ENCODE measurements at places on chromosomes 3 and 15.

GRCh38 chr15:52790169-52790708, at the start of gene ONECUT1:
TSS of gene ONECUT1 (minus strand) at chr15:52790336. CDS start at chr15:52789884, 452 bp downstream.
- DNase-seq = peak; percentile 70

GRCh38 chr15:100346866-100347512, 5.2 kb upstream of the ADAMTS17 start:
- DNase-seq = no peak

- DNase-seq = no peak
These were observed 23.5 kb upstream of the ATP2C1 start for GRCh38 chr3:130870423-130870822.

DNA sequence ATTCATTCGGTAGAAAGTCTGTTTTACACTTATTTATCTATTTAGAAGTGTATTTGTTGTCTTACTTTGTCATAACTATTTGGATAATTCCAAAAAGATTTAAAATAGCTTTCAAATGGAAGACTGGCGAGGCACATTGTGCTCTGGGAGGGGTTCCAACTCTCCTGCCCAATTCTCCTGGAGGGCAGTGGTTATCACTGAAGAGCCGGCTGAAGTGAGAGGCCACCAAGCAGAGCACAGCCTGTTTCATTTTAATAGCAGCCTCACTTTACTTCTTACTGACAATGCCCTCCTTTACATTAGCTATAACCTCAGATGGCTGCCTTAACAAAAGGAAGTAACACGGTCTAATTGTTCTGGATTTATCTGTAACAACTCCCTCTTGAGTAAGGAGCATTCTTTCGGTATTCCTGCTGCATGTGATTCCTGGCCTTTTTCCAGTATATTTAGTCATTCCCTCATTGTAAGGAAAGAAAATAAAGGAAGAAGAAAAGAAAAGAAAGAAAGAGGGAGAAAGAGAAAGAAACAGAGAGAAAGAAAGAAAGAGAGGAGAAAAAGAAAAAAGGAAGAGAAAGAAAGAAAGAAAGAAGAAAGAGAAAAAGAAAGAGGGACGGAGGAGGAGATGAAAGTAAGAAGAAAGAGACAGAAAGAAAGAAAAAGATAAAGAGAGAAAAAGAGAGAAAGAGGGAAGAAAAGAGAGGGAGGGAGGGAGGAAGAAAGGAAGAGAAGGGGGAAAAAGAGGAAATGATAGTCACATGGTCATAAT, 339.8 kb upstream of the WNT5A start:
- DNase-seq = no peak

DNA sequence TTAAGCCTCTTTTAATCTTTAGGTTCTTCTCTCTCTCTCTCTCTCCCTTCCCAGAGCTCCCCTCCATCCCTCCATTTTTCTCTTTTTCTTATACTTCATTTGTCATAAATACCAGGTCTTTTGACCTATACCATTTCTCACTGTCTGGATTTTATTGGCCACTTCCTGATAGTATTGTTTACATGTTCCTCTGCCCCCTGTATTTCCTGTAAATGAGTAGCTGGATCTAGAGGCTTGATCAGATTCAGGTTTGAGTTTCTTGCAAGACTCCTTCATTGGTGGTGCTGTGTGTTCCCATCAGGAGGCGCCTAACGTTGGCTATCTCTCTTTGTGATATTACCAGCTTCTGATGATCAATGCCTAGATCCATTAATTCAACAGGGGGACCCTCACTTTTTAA, 42.2 kb downstream of the DAPK2 start:
- no peak for DNase-seq

- no peak for DNase-seq
These were observed 950.2 kb upstream of the CADM2 start for GRCh38 chr3:84008623-84009022.

DNA sequence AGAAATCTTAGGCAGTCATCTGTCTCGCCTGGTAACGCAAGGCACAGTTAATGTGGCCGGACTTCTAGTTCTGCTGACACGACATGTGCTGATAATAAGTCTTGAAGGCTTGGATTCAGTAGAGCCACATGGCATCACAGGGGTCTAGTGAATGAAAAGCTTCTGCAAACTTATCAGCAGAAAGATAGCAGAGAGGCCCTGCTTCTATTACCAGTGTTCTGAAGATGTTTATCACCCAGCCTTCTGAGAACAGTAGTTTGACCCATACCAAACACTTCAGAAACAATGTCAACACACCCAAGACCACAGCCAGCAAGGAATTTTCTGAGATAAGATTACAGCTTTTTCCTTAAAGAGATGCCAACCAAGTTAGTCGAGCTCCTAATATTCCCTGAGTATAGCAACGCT, 102.7 kb upstream of the UMPS start:
- DNase-seq = no peak

- no peak for DNase-seq
These were observed 7.6 kb upstream of the TCF12 start for GRCh38 chr15:56910801-56911200.

DNA sequence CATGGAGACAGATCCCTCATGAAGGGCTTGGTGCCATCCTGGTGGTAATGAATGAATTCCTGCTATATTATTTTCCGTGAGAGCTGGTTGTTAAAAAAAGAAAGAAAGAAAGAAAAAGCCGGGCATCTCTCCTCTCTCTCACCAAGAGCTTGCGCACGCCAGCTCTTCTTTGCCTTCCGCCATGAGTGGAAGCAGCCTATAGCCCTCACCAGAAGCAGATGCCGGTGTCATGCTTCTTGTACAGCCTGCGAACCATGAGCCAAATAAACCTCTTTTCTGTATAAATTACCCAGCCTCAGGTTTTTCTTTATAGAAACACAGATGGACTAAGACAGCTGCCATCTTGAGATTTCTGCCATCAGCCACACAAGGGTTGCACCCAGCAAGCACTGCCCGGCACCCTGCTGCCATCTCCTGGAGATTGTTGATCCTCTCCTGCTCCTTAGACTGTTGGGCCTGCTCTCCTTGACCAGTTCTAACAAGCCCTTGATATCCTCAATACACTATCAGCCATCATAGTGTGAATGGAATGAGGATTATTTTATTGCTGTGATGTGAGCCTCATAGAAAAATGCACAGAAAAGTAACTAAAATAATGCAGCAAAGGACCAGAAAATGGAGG, 3.5 kb upstream of the AHSG start:
- DNase-seq = peak; percentile 11

- no peak for DNase-seq
These were observed 20.8 kb downstream of the UBE2E1 start for GRCh38 chr3:23826382-23827064.

- DNase-seq = no peak
These were observed 1.3 kb upstream of the TRIM59 start for GRCh38 chr3:160450846-160451245.

DNA sequence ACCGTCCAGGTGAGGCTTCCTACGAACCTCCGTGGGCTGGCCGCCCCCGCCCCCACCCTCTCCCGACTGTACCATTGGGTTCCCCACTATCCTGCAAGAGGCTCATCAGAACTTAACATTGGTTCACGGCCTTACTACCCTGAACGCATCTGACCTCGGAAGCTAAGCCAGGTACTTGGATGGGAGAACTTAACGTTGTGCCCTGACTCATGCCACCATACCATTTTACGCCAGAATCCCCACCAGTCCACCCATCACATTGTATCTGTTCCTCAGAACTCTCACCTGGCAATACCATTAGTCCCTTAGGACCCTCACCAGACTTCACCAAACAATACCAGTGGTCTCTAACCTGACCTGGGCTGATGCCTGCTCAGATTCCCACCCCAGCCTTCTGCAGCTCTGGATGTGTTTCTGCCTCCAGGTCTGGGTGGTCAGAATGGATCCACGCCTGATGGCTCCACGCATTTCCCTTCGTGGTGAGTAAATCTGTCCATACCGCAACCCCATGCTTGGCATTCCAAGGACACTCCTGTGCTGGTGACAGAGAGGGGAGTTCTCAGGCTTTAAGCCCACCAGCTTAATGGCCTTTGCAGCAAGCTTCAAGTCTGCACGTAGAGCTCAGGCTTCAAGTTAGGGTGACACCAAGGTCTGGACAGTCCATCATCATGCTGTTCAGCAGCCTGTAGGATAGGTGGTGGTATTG, 562 bp downstream of the TCTA start:
- DNase-seq = no peak

GRCh38 chr3:17551333-17551732, 191.1 kb downstream of the TBC1D5 start:
- DNase-seq = no peak

DNA sequence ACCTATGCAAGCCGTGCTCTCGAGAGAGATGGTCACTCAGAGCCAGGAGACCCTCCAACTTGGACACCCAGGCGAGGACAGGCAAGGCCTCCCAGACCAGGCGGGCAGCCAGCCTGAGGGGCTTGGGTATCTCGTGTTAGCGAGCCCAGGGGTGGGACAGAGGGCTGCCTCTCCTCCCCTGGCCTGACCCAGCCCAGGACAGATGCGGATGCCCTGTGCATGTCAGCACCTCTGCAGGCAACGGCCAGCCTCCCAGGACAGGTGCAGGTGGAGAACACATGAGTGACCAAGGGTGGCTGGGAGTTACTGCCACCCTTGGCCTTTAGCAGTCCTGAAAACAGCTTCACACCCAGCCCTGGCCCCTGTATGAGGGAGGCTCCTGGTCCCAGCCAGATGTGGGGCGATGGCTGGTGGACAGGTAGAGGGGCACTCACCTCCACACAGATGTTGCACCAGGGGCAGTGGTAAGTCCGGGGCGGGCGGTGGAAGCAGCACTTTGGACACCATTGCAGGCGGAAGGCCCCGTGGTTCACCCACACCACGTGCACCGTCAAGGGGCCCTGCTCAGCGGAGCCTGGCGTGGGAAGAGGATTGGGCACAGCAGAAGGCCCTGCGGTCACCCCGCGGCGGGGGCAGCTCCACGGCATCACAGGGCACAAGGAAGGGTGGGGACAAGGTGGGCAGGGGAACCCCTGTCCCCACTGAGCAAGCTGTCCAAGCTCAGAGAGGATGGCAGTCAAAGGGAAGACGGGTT, 2.1 kb downstream of the ZDHHC19 start:
- no peak for DNase-seq

GRCh38 chr3:174219738-174220137, 639.4 kb upstream of the NAALADL2 start:
- no peak for DNase-seq

DNA sequence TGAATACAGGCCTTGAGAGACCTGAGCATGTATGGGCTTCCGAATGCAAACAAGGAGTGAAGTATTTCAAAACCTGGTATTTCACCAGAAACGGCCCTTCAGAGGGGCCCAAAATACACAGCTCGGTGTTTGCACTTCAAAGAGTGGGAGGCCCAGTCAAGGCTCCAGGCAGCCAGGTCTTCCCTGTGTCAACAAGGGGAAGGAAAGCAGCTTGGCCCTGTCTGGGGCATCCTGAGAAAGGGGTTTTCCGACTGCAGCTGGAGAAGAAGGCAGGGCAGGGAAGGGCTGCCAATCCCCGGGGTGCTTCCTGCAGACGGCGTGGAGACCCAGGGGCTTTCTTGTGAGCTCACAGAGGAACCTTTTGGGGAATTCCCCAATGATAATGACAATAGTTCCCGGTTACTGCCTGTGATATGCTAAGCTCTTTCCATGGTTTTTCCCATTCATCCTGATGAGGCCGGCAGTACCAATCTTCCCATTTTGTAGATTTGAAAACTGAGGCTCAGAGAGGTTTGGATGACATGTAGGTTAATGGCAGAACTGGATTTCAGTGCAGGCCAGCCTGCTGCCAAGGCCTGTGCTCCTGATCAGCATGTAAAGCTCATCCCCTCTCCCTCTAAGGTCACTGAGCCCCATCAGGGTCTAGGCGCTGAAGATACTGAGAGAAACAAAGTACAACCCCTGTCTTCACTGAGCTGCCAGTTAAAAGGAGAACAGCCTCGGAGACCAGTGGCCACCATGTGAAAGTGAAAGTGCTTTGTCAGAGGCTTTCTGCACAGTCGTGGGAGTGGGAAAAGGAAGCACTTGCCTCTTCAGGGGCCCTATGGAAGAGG, 43.0 kb upstream of the TLE3 start:
- DNase-seq = peak; percentile 14

GRCh38 chr15:88073391-88073691, 183.2 kb downstream of the NTRK3 start:
- DNase-seq = no peak

- no peak for DNase-seq
These were observed 8.8 kb upstream of the NPHP3 start for GRCh38 chr3:132730891-132731580.

DNA sequence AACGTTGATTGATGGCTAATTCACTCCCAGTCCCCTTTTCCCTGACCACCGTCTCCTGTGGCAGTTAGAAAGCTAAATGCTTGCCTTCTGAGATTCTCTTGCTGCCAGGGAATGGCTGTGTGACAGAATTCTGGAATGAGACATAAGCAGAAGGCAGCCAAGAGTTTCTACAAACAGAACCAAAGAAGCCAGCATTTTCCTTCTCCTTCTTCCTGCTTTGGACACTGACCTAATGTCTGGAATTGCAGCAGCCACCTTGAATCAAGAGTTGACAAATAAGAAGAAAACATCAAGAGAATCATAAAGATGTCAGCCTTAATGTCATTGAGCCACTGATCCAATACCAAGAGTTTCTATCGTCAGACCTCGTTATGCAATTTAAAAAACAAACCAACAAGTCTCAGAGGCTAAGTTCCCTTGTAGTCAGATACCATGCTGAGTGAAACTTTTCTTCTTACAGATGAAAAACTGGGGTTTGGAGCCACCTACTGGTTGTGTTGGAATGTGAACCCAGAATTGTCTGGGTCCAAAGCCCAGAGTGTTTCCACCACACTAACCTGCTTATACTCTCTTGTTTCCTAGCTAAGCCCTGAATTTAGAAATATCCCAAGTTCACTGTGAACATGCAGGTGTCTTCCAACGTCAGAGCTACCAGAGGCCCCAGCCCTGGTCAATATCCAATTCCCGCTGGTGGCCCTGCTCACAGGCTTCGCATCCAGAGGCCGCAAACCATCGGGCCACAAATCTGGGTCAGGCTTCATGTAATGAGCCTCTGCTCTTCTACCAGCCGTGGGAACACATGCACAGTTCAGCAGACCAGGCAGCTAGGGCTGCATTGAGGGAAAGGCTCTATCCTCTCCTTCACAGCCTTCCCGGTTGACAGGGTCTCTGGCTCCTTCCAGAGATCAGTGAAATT, 42.5 kb downstream of the MCF2L2 start:
- DNase-seq = peak; percentile 7

DNA sequence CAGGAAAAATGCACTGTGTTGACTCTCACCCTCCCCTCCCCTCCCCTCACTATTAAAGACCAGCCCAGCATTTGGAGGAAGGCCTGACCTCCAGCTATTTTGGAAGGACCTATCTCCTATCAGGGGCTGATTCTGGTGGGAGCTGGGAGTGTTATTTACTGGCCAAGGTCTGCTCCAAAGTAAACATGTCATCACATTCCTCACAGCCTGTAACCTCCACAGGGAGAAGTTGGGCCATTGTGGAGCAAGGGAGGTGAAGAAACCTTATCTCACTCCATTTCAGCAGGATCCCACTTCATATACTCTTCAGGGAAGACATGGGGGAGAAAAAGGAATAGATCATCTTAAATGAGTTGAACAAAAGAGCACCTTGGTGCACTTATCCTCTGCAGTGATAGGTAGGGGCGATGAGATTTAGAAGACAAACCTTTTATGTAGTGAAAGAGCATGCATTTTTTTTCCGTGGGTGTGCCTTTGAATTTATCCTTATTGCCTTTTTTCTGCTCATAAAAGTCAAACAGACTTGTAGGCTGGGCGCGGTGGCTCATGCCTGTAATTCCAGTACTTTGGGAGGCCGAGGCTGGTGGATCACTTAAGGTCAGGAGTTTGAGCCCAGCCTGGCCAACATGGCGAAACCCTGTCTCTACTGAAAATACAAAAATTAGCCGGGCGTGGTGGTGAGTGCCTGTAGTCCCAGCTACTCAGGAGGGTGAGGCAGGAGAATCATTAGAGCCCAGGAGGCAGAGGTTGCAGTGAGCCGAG, 15.6 kb upstream of the FLNB start:
- DNase-seq = no peak

All from GM18507 (cell line).